ENCODE measurements at places on chromosomes 16 and 17.

DNA sequence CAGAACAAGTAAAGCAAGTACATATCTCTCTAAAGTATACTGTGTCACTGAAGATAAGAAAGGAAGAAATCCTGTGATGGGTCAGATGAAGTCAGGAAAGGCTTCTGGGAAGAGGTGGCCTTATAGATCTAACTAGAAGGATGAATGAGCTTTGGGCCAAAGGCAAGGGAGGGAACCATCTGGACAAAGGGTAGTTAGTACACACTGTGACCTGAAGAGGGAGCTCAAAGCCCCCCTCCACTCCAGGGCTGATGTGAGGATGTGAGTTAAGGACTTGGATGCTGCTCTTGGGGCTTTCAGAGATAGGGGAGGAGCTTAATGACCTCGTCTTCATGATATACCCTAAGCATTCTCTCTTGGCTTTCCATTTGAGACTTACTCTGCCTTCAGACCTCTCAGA is 185.3 kb upstream of the CACNG3 start:
- DNase-seq, result peak; percentile 26

- no peak for DNase-seq
These were observed 103.3 kb downstream of the GNAO1 start for GRCh38 chr16:56294579-56294978.

GRCh38 chr17:44919885-44920564 is 4.7 kb upstream of the GFAP start:
- peak; percentile 38 for DNase-seq

DNA sequence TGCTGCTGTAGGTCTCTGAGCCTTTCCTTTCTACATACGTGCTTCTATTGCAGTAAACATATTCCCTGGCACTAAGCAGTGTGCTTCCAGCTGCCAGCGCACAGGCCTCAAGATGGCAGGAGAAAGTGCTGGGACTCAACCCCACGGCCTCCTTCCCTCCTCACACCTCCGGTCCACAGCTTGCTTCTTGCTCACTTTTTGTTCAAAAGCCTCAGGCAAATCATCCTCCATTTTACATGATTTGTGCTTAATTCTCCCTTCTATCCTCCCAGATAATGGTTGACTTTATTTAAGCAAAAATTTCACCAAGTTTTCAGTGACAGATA is 5.4 kb downstream of the CDK5R1 start:
- no peak for DNase-seq

- no peak for DNase-seq
These were observed 29.8 kb upstream of the SALL1 start for GRCh38 chr16:51180719-51181502.

DNA sequence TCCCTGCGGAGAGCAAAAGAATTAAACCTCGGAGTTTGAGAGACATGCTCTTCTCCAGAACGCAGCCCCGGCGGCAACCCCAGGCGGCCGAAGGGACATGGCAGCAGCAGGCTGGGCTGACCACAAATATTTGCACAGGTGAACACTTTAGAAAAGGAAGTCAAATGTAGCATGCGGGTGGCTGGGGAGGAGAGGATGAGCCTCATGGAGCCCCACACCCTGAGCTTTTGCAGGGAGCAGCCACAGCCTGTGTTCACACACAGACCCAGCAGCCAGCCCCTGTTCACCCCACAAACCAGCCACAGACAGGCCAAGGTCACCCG is 17.8 kb downstream of the HS3ST6 start:
- DNase-seq, result no peak

GRCh38 chr17:32355649-32356377 is 5.9 kb downstream of the ZNF207 start:
- DNase-seq, result no peak

DNA sequence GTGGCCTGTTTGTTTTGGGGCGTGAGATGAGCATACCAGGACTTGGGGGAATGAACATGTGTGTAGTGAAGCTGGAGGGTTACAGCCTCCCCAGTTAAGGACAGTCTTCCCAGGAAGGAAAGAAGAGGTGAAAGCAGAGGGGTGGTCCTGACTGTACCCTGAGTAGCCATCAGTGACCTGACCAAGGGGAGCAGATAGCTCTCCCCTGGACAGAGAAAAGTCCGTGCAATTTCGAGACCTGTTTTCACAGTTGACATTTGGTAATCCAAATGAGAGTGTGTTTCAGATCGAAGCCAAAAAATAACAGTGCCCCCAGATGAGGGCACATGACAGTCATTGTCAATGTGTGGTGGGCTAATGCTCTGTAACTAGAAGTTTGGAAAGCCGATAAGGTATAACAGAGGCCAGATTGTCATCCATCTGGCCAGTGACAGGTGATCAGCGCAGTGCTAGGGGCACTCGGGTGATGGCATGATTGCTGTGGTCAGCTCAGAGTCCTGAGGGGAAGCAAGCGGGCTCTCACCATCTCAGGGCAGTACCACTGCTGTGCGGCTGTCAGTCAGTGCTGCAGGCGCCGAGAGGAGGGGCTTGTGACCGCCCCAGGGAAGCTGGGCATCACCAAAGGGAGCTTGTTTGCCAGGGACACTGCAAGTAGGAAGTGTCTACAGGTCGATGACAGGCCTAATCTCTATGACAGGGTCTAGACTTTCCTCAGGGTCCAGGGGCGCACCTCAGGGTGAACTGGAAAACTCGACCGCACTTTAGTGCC is 1.1 kb upstream of the NME2 start:
- DNase-seq, result no peak

DNA sequence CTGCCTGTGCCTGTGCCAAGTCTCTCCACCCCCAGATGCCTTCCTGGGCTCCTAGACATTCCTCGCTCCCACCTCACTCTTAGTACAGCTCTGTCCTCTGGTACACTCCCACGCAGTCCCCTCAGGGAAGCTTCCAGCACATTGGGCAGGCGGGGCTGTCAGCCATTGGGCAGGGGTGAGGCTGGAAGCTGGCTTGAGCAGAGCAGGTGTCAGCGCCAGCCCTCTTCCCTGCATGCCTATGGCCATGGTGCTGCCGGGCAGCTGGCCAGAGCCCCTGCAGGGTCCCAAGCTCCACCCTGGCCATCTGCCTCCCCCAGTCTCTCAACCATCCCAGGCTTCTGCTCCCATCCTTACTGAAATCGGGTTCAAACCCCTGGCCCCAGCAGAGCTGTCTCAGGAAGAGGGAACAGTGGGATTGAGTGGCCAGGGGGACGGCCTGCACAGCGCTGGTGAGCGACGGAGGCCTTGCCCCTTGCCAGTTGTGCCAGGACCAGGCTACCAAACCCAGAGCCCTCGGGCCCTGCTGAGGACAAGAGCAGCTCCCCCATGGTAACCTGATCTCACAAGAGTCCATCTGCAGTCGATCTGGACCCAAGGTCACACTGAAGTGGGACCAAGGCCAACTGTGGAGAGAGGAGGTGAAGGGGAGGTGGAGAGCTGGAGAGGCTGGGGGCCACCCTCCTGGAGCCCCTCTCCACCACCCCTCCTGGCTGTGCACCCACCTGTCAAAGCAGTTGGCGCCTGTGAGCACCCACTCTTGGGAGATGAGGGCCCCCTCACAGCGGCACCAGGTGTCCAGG is 2.4 kb upstream of the B9D1 start:
- DNase-seq, result no peak

GRCh38 chr16:20099375-20099774 is 25.7 kb upstream of the GPR139 start:
- no peak for DNase-seq

GRCh38 chr17:46878055-46878454 is 26.7 kb downstream of the WNT9B start:
- DNase-seq, result no peak

DNA sequence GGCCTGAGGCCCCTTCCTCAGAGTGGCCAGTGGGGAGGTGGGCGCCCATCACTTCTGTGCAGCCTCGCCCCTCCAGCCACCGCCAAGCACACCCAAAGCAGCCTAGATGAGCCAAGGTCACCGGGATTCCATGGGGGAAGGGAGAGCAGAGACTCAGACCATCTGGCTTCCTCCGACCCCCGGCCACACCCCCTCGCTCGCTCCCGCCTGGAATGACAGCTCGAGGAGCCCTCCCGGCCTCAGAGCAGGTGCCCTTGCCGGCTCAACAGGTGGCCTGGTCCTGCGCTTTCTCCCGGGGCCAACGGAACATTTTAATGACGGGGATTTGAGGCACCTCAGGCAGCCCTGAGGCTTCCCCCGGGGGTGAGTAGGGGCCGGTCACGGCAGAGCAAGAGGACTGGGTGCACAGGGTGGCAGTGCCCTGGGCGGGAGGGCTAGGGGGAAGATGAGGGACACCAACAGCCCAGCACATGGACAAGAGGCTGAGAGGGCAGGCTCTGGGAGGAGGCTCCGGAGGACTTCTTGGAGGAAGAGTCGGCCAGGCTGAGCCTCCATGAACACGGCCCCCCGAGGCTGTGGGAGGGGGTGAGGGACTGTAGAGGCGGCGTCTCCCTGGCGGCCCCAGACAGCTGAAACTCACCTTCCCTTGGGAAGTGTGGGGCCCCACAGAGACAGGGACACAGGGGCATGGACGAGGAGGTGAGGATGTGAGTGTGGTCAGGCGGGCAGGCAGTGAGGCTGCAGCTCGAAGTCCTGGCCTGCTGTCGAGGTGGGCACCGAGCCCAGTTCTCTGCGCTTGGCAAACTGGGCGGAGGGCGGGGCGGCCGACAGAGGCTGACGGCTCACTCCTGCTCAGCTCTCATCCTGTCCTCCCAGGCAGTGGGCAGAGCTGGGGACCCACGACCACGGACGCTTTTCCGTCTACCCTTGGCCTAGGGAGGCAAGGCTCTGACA is 12.5 kb upstream of the C1QTNF8 start:
- DNase-seq, result no peak

DNA sequence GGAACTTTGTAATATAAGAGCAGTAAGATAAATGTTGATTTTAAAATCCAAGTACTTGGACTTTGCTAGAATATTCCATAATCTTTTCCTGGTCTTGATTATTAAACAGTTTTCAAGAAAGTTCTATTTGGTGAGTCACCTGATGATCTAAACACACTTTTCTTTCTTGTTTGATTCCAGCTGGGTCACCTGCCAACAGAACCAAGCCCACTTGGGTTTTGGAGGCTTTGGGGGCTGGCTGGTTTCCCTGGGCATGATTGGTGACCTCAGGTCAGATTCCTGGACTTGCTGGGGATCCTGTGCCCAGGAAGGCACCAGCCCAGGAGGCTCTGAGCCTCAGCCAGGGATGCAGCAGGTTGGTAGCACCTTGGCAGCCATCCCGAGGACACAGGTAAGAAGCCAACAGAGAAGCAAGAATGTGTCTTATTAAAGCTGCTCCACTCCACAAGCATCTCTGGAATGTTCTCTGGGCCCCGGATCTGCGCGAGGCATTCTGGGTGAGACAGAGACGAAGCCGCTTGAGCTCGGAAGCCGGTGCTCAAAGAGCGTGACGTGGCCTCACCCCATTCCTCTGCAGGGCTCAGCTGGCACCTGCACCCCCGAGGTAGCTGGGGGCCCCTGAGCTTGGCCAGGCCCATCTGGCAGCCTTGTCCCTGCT is 3.1 kb upstream of the TEX19 start:
- no peak for DNase-seq

- DNase-seq, result peak; percentile 87
These were observed 28.2 kb downstream of the ACTG1 start for GRCh38 chr17:81484195-81484979.

DNA sequence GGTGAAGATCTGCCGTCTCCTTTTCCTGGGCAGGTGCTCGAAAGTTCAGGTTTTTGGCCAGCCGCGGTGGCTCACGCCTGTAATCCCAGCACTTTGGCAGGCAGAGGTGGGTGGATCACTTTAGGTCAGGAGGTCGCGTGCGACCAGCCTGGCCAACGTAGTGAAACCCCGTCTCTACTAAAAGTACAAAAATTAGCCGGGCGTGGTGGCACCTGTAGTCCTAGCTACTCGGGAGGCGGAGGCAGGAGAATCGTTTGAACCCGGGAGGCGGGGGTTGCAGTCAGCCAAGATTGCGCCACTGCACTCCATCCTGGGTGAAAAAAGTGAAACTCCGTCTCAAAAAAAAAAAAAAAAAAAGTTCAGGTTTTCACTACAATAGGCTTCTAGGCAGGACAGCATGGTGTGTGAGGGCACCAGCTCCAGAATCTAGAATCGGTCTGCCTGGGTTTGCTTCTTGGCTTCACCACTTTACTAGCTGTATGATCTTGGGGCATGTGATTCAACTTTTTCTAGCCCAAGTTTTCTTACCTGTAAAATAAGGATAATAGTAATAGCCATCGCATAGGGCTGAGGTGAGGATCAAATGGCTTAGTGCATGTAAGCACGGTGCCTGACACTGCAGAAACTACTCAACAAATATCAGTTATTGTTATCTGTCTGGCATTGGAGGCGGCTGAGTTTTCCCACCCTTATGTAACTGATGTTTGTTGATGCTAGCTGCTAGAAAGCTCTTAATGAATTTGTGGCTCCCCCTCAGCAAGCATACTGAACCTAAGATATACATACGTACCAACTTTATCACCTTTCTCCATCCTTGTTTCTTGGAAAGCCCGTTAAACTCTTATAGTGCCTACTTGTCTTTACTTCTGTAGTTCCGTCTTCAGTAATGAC is 1.3 kb downstream of the PSMD12 start:
- DNase-seq, result no peak

DNA sequence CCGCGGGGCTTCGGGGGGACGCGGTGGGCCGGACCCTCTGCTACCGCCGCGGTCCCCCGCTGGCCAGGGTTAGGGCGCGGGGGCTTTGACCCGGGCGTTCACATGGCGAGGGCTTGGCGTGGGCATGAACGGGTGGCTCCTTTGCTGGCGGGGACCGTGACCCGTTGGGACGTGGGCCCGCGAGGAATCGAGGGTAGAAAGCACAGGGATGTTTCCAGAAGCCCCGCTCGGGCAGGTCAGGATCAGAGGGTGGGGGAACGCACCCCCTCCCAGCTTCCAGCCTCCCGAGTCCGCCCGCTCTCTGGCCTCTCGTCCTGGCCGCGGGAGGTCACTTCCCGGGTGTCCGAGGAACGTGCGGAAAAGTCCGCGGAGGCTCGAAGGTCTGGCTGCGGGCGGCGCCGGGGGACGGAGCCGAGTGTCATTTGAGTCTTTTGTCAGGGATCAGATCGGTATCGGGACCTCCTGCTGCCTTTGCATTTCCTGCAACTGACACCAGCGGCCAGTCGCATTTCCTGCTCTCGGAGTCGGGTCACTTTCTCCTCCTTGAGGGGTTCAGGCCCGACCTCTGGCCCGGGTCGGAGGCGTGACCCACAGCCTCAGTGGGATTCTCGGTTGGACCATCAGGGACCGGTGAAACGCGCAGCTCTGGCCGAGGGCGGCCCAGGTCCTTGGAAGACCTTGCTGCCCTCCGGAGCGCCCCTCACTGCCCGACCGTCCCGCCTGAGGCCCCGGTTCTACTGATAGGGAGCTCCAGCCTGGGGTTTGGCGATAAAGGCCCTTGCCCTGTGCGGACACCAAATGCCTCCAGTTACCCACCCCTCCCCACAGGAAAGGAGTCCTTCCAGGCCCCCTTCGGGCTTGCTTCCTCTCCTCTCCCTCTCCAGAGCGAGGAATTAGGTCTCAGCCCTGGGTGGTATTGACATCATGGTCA is 702 bp upstream of the WNT3 start:
- no peak for DNase-seq

Data from stimulated activated CD4-positive, alpha-beta T cell treated with anti-CD3 and anti-CD28 coated beads, Interleukin-15, amount 100 ng/mL, for 48 hours (primary cell).